ENCODE measurements at places on chromosomes 5 and 9. TPM values are rescaled to one million over a fixed set of nuclear protein-coding genes. Genes with fewer than 3 reads are reported as not detected.

The CCL28 gene
- total RNA-seq: 0.03 TPM

The FOXD4 gene
- total RNA-seq: 0.23 TPM

The TPM2 gene
- 650 TPM for total RNA-seq

The INSL6 gene
- not detected for total RNA-seq

The MSX2 gene
- 4.6 TPM for total RNA-seq

The MAMDC2 gene
- total RNA-seq: 0.16 TPM

The SVEP1 gene
- total RNA-seq: 1.6 TPM

The PDE6A gene
- 0.24 TPM for total RNA-seq

The FBXL7 gene
- total RNA-seq: 1.3 TPM

The ADGRD2 gene
- total RNA-seq: not detected

All from A549 treated with Hydrocortisone at 1 μM for 4 hours (cell line).